ENCODE measurements at places on chromosomes 6 and 20.
A peak's percentile ranks its signal among the peaks of the same experiment; 100 is the strongest.

DNA sequence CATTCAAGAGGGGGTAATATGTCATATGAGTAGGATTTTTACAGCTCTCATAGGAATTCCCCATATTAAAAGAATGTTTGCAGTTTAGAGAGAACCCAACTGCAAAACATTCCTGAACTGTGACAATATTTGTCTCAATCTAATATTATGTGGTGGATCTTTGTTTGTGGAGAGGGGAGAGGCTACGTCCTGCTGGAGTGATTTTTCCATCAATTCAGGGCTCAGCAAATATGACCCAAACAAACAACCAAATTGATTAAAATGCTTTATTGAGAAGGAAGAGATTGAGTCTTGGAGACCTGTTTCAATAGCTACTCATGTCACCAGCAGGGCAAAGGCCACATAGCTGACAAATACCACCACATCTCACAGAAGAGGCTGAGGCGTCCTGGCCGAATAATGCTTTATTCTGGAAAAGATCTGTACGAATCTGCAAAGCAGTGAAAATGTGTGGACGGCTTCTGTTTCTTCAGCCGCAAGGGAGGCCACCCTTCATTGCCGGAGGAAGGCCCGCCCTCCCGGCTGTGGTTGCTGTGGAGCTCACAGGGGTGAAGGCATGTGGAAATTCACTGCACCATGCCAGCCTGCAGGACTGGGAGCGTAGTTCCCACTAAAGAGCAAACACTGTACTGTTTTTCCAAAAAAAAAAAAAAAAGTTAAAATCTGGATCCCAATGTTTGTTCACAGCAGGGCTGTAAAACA is 89.7 kb upstream of the QKI start:
- no peak for DNase-seq

DNA sequence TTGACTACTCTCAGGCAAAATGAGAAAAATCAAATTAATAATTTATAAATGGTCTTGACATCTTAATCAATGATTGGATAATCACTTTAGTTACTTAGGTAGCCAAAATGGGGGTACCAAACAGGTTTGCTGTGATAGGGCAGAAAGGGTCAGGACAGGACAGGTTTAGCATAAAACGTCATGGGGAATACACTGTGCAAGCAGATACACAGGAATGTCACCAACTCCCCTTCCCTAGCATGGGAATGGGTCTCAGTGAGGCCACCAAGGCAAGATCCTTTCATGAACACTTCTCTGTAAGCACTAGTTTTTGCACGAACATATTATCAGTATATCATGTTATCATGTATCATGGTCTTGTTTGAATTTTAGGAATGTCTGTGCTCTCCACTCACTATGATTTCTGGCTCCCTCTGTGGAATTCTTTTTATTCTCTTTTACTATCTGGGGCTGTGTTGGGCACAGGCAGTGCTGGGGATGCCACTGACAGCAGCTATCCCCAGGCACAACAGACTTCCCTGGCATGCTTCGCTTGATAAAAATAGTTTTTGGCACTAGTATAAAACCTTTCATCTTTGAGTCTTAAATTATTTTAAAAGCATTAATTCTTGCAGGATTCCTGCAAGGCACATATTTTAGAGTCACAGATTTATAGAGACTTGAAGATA is 18.3 kb downstream of the PTCHD4 start:
- DNase-seq = no peak

DNA sequence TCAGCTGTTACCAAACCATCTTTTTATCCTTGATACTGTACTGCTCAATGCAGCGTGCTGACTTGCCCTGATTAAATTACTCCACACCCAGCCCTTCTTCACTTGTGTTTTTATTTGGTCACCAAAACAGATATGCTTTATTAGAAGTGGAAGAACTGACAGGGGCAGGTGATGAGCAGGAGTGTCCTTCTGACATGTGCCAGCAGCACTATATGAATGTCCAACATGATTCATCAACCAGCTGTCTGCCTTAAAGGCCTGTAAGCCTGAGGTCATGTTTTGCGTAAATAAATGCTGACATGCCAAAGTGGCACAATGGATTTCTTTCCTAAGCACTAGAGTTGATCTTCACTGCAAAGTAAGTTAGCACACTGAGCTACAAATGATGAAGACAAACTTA is 15.4 kb downstream of the POPDC3 start:
- DNase-seq = no peak

DNA sequence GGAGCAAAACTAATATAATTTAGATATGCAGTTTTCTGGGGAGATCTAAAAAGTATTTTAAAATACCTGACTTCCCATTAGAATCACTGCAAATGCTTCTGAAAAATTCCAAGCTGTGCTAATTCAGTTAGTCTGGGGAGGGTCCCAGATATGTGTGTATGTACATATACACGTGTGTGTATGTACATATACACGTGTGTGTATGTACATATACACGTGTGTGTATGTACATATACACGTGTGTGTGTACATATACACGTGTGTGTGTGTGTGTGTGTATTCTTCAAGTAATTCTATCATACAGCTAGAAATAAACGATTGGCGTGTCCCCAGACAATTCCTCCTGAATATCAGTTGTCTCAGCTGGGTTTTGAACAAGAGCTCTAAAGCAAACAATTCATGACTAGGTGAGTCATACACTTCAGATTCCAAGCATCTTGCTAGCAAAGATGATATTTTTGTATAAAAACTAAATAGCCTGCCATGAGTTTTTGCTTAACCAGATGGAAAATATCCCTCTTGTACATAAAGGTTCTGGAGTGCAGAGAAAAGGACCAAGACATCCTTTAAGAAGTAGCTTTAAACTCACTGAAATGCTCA is 58.2 kb downstream of the SPACA1 start:
- DNase-seq = no peak

DNA sequence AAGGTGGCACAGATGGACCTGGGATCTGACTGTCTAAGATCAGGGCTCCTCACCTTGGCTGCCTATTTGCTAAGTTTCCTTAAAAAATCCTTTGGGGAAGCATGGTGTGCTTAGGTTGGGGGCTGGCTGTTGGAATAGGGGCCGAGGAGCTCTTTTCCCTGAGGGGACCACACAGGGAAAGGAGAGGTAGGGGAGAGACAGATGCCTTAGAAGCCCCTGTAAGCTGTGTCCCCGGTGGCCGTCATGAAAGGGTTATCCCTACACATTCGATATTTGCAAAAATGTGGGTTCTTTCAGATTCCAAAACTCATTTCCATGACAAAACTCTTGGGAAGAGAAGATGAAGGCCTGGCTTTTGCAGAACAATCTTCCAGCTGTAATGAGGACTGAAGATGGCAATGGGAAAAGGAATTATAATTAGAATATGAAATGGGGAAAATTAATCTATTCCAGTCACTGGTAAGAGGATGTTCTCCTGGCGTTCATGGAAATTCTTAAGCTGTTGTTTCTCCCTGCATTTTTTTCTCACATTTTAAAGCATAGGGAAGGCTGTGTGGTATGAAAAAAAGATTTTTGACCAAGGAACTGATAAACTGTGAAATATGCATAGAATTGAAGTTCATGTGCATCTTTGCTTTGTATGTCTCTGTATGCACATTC is 53.8 kb downstream of the TOX2 start:
- DNase-seq = no peak

- no peak for DNase-seq
Observed at GRCh38 chr20:4435225-4435624, 286.5 kb upstream of the PRND start.

GRCh38 chr6:163626073-163626867 is 211.8 kb downstream of the QKI start:
- DNase-seq = no peak

DNA sequence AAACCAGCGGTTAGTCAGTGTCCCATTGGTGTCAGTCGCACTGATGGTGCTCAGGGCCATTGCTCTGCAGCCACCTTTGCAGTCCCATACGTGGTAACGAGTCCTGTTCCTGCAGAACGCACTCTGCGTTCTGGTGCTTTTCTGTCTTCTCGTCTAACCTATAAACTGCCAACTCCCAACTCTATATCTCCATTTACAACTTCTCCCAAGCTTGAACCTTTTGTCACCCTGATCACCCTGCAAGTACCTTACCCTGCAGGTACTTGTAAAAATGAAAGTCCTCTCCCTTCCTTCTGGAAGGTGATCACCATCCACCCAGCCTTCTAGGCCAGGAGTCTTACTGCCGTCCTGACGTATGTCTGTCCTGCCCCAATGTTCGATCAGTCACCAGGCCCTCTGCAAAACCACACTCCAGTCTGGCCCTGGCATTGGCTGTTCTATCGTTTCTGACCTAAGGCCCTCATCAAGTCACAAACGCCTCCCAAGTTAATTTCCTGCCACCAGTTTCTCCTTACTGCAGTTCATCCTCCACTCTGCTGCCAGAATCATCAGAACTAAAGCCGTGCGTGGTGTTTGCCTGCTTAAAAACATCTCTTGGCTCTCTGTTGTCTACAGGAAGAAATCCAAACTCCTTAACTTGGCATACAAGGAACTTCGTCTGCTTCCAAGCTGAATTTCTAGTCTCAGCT is 7.9 kb downstream of the RREB1 start:
- no peak for DNase-seq

DNA sequence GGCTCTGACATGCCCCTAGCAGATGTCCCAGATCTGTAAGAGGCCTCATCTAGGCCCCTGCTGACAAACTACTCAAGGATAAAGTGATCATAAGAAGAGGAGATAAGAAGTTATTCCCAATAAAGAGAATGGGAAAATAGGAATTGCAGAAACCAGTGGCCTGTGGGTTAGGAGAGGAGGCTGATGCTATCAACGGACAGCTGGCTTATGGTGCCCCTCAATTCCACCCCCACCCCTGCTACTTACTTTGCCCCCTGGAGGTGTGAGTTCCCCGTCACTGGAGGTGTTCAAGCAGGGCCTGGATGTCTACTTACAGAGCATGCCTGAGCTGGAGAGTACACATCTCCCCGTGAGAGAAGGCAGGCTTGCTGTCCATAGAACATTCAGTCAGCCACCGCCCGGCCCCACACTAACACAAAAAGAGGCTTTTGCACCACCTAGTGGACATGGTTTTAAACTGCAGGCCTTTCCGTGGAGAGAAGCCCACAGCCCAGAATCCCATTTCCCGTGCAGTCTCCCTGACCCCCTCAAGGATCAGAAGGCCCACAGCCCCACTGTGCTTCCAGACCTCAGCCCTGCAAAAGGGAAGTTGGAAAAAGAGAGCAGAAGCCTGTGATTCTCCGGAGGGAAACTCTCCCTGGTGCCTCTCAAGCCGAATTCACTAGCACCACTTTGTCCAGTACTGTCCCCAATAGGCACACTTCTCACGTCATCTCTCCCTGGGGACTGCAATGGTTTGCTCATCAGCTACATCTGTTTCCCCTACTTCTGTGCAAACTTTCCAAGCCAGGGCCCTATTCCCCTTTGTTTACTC is 23.8 kb upstream of the BNIP5 start:
- peak; percentile 39 for DNase-seq

- DNase-seq = peak; percentile 41
Observed at GRCh38 chr20:44683263-44684046, 31.7 kb upstream of the CCN5 start.

DNA sequence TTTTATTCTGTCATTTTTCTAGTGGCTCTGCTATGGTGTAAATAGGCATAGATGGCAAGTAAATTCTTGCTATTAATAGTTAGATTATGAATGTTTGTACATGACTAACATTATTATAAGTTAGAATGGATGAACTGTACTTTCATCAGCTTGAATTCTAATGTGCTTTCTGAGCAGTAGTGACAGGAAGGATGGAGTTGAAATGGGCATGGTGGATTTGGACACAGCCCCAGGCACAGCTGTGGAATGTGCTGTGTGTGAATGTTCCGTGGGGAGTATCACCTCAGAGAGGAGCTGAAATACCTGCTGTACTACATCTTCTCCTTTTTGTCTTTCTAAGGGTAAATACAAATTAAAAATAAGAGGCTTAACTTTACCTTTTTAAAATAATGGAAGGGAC is 66.8 kb downstream of the FBXO5 start:
- no peak for DNase-seq

GRCh38 chr6:134729561-134729960 is 220.3 kb downstream of the ALDH8A1 start:
- DNase-seq = no peak

DNA sequence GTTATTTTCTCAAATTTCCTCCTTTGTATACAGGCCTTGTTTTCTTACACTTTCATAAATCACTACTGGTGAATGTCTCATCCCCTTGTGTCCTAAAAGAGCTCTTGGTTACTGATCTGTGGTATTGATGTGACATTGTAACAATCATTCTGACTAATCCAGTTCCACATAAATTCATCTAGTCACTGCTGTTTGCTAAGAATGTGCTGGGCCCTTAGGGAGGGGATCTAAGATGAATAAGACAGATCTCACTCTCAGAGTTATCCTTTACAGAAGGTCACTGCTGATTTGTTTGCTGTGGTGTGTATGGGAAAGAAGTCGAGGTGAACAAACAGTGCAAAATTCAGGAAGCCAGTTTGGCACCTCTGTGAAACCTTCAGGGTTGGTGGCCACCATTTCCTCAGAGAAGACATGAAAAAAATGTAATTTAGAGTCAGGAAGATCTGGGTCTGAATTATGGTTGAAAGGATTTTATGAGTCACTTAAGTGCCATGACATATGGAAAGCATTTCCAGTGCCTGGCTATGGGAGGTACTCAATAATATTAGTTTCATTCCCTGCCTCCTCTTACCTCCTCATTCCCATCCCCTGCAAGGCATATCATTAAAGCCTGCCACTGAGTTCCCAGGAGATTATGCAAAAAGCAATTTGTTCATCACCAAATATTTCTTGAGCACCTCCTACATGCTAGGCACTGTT is 121.8 kb downstream of the COL9A1 start:
- no peak for DNase-seq

DNA sequence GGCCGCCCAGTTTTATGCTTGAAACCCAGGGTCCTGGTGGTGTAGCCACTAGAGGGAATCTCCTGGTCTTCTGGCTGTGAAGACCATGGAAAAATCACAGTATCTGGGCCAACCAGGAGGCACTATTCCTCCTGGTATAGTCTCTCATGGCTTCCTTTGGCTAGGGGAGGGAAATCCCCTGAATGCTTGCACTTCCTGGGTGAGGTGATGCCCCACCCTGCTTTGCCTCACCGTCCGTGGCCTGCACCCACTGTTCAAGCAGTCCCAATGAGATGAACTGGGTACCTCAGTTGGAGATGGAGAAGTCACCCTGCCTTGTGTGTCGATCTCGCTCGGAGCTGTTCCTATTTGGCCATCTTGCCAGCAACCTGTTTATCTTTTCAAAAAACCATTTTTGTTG is 10.1 kb upstream of the ZNF337 start:
- no peak for DNase-seq

DNA sequence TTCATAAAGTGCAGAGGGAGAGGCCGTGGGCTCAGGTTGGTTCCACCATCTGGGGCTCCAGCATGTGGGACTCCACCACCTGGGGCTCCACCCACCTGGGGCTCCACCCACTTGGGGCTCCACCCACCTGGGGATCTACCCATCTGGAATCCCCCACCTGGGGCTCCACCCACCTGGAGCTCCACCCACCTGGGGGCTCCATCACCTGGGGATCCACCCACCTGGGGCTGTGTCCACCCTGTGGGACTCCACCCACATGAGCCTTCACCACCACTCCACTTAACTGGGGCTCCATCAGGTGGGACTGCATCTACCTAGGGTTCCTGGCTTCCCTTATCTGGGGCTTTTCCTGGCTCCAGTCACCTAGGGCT is 226.0 kb upstream of the CDYL start:
- DNase-seq = no peak

GRCh38 chr6:142926177-142926493 is 18.8 kb downstream of the HIVEP2 start:
- no peak for DNase-seq

- no peak for DNase-seq
Observed at GRCh38 chr6:132931936-132932514, 117.7 kb downstream of the RPS12 start.

- DNase-seq = no peak
Observed at GRCh38 chr6:5081955-5082354, 3.2 kb upstream of the PPP1R3G start.

GRCh38 chr6:15854826-15855710 is 192.2 kb upstream of the DTNBP1 start:
- no peak for DNase-seq

Data from stimulated activated CD8-positive, alpha-beta memory T cell treated with anti-CD3 and anti-CD28 coated beads, Interleukin-15, amount 100 ng/mL, for 1 hour (primary cell).